ENCODE measurements at places on chromosomes 7 and 10. TPM values are rescaled to one million over a fixed set of nuclear protein-coding genes. Genes with fewer than 3 reads are reported as not detected.

The LIPF gene
- total RNA-seq, result not detected

The WIPF3 gene
- total RNA-seq, result not detected

The ANKRD22 gene
- total RNA-seq, result not detected

The PRPS1L1 gene
- total RNA-seq, result not detected

The C10orf105 gene
- total RNA-seq, result not detected

The SCART1 gene
- total RNA-seq, result 0.25 TPM

All from mammary microvascular endothelial cell (primary cell).